Stimulated activated CD4-positive, alpha-beta T cell treated with anti-CD3 and anti-CD28 coated beads, Interleukin-2, amount 100 ng/mL, for 24 hours (primary cell): ENCODE measurements at places on chromosomes 3 and 15.

- DNase-seq = no peak
These were observed 315.9 kb upstream of the TBL1XR1 start for GRCh38 chr3:177512945-177513814.

GRCh38 chr3:140655678-140656077 lies 22.2 kb upstream of the TRIM42 start:
- no peak for DNase-seq

- no peak for DNase-seq
These were observed at the start of gene SCG5 for GRCh38 chr15:32641517-32642059. Gene SCG5 (plus strand): TSS chr15:32641710. CDS start chr15:32643593, 1,883 bp downstream.

- DNase-seq = no peak
These were observed 488 bp downstream of the THSD4 start for GRCh38 chr15:71115567-71116351.

DNA sequence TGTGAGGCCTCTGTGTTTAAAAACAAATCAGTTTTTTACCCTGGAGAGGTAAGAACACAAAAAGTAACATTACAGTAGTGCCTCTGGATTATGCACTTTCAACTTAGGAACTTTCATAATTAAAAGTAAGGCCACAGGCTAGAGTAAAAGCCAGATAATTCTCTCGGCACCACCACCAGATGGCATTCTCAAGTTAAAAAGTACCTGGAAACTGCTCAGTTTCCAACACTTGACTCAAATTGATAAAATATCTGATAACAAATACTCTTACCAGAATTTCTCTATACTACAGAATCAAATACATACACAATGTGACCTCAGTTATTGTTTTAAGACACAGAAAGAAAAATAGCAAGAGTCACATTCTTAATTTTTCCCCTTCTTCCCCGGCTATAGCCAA lies 19.9 kb downstream of the SPICE1 start:
- DNase-seq = peak; percentile 19

- DNase-seq = no peak
These were observed 100.8 kb downstream of the STAC start for GRCh38 chr3:36480911-36481648.

- DNase-seq = no peak
These were observed 29.5 kb downstream of the CTDSPL start for GRCh38 chr3:37891227-37891626.

GRCh38 chr3:58492494-58492905 lies 604 bp downstream of the KCTD6 start:
- peak; percentile 43 for DNase-seq

DNA sequence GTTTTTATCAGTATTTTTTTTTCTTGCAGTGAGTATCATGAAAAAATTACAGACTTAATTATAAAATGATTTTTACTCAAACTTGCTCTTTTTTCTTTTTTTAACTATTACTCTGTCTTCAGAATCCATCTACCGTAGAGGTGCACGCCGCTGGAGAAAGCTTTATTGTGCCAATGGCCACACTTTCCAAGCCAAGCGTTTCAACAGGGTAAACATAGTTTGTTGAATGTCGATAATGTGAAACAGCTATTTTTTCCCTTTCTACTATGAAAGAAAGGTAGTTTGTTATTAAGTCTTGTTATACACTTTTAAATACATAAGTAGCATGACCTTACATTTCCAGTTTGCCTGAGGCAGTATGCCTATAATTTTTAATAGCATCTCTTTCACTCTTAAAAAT lies 45.6 kb downstream of the PRKCI start:
- DNase-seq = no peak

DNA sequence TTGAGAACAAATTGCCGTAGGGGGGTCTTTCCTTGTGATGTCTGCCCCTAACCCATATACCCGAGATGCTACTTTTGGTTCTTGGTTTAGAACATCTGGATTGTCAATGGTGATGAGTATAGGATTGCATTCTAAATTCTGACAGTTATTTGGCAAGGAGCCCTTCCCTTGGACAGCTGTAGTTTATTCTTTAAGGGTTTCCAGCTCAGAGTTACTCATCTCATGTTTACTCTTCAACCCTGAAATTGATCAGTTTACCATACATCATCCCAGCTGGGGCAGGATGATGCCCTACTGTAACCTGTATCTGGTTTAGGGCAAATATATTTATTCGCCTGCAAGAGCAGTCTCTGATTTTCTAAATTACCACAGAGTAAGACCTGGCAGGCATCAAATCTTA lies 85.7 kb upstream of the XCR1 start:
- DNase-seq = no peak

GRCh38 chr15:29704950-29705597 lies 117.2 kb downstream of the TJP1 start:
- DNase-seq = no peak

GRCh38 chr3:4756855-4757574 lies 222.2 kb upstream of the BHLHE40 start:
- no peak for DNase-seq

DNA sequence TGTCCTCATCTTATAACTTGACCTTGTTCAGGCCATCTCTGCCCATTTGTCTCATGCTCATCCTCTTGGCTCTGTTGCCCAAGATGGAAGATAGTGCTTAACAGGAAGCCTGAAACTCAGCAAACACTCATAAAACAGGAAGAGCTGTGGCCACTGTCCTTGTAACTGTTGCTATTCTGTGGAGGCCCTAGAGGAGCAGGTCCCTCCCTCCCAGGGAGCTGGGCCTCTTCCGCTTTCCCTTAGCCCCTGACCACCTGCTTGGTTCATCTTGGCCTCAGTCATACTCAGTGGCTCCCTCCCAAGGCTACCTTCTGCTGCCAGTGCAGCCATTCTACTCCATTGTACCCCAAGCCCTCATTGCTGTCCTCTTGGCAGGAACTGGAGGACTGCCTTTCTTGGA lies 3.5 kb downstream of the MAPKAPK3 start:
- no peak for DNase-seq

DNA sequence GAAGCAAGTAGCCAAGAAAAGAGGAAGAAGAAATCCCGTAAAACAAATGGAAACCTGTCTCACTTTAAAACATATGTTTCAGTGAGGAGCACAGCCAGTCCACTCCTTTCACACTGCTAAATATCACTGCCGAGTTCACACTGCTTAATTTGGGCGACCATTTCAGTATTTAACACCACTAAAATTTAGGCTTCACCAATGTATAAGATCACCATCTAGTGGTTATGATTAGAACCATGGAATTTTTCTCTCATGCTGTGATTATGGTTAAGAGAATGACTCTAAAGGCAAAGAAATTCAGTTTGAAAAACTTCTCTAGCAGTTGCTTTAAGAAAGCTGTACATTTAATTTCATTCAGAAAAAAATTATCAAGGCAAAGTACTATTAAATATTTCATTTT lies 16.6 kb downstream of the SLC4A7 start:
- no peak for DNase-seq

- DNase-seq = no peak
These were observed 81.1 kb downstream of the NUP210 start for GRCh38 chr3:13338996-13339395.

DNA sequence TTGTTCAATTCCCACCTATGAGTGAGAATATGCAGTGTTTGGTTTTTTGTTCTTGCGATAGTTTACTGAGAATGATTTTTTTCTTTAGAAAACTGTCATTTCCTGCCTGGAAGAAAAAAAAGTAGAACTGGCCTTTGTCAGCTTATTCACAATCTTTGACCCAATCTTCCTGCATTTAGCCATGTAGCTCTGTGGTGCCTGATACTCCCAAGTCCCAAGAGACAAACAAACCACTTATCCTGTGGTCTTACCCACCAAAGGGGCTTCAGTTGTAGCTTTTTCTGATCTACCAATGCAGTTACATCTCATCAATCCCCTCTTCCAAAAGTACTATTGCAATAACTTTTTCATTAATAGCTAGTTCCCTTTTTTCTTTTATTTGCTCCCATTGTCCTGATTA lies 444.6 kb downstream of the GRM7 start:
- DNase-seq = no peak

DNA sequence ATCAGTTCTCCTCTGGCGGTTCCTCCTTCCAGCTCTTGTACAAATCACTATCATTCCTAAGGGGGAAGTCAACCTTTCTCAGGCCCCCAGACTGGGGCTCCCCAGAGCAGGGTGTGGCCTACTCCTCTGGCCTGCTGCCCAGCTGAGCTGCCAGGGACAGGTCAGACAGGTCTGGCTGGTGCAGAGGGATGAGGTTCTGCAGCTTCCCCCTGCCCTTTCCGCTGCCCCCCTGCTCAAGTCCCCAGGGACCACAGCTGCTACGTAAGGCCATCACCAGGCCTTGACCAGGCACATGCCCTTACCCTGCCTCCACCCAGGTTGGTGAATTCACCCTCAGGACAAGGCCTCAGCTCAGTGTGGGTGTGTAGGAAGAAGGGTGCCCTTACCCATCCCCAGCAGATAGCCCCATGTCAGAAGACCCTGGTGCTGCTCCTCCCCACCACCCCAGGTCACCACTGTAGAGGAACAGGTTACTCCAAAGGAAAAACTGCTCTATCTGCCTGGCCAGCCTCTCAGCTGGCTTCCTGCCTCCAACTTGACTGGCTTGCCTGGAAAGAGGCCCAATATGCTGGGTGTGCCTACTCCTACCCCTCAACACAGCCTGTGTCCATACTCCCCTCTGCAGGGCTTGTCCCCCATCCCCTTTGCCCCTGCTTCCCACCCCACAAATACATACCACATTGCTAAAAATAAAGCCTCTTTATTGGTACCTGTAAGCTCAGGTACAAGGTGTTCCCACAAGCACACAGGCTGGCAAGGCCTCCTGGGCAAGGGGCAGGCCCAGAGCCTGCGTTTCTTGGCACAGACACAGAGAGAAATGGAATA lies 12.0 kb downstream of the CSRNP1 start:
- DNase-seq = no peak

GRCh38 chr15:92666780-92667179 lies 11.2 kb upstream of the FAM174B start:
- DNase-seq = no peak

- DNase-seq = no peak
These were observed 62.4 kb downstream of the ZBTB20 start for GRCh38 chr3:115084686-115085085.

- DNase-seq = no peak
These were observed 53.0 kb upstream of the CA12 start for GRCh38 chr15:63434576-63435186.

DNA sequence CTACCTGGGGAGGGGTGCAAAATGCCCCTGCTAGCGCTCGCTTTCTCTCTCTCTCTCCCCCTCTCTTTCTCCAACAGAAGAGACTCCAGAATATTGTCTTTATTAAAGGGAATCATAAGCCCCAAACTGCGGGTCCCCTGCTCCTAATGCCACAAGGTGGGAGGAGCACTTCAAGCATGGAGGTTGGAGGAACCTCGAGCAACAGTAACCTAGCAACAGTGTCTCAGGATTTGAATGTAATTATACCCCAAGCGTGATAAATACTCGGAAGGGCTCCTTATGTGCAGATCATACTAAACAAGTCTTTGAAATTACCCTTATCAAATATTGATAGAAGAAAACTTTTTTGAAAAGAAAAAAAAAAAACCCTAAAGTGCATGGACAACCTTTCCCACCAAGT lies 582.2 kb upstream of the PPP2R3A start:
- DNase-seq = no peak

- DNase-seq = no peak
These were observed 5.7 kb downstream of the NTRK3 start for GRCh38 chr15:88250826-88251225.

DNA sequence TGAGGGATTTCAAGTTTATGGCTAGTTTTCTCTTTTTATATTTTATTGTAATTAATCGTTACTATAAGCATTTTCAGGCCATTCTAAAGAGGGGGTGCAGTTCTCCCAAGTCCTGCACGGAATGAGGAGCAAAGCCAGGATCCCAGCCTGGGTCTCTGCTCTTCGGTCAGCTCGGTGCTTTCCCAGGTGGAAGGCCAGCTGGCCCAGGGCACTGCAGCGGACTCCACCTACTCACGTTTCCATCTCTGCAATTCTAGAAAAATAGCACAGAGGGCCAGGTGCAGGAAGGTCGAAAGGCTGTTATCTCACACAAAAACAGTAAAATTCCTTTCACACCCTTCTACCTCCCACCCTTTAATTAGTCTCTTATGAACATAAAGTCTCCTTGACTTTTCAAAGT lies 59.5 kb upstream of the HES1 start:
- no peak for DNase-seq

DNA sequence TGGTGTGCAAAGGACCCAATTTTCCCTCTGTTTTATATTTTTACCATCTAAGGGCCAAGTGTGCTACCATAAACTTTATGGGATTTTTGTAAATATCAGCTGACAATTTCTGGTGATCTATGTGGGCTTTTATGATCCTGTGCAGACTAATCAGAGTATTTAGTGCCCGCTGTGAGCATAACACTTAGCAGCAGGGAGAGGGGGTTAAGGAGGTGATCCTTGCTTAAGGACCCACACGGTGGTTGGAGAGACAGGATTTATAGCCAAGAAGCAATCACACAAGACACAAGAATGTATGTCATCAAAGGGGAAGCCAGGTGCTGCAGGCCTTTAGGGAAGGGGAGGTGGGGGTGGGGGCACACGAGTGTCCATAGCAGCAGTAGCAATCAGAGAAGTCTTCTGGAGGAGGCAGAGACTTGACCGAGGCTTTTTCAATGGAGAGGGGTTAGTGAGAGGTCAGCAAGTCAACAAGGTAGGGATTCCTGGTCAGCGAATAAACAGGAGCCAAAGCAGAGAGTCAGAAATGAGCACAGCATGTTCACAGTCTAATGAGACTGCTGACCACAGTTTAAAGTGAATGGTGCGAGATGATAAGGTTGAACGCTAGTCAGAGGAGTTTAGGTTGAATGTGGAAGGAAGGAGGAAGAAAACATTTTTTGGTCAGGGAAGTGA lies 4.5 kb upstream of the CACNA1D start:
- DNase-seq = no peak

DNA sequence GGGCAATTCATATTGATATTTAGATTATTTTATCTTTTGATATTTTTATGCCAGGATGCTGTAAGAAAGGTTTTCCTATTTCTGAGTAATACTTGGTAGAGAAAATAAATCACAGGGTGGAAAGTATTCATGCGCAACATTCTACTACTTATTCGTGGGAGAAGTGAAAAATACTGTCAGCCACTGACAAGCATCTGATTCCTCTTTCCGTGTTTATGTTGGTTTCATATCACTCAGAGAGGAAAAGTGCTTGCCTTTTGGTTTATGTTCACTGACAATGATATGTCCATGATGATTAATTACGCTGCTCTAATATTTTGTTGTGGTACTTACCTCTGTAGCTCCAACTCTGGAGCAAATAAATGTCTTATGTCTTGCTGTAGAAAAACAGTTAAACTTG lies 429.4 kb downstream of the EDEM1 start:
- DNase-seq = no peak

- no peak for DNase-seq
These were observed 1.6 kb downstream of the THRB start for GRCh38 chr3:24492971-24493551.

DNA sequence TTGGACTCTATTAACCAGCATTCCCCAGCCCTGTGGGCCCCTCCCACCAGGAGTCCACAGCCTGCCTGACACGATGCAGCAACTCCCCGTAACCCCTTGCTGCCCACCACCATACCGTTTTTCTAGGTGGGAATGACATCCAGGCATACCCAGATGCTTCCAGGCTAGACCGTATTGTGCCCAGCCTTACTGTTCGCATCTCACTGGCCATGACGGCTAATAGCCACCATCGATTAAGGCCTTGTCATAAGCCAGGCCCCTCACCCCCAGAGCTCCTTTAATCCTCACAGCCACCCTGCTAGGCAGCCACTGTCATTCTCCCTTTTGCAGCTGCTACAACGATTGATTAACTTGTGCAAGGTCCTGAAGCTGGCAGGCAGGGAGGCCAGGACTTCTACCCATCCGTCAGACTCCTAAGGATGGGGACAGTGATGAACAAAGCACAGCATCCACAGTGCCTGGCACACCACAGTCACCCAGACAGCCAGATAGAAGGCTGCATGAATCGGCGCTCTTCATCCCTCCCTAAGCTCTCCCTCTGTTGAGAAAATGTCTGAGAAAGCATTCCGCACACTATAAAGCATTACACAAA lies 60.0 kb upstream of the FLNB start:
- no peak for DNase-seq
